ENCODE measurements at places on chromosomes 5 and 9. TPM values are rescaled to one million over a fixed set of nuclear protein-coding genes. Genes with fewer than 3 reads are reported as not detected.

GRCh38 chr5:61416010-61416409 lies 84.0 kb downstream of the ZSWIM6 start:
- DNase-seq, result no peak

GRCh38 chr5:15131909-15132308 lies 260.3 kb upstream of the ANKH start:
- DNase-seq, result no peak

GRCh38 chr5:131795228-131795627 lies 1.6 kb downstream of the FNIP1 start:
- DNase-seq, result no peak

- no peak for DNase-seq
These were observed 24.0 kb downstream of the DCTN4 start for GRCh38 chr5:150734579-150735384.

DNA sequence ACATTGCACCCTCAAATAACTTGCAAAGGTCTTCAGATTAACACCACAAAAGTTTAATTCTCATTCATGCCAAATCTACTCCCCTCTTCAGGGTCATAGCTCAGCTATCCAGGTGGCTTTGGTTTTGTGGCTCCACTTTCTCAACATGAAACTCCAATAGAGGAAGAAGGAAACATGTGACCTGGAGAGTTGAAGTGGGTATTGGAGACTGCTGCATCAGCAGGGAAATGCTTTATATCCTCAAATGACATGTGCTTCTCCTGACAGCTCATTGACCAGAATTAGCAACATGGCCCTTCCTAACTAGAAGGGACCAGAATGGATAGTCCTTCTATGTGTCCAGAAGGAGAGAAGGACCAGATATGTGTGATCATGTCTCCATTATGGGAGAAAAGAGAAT lies 73.6 kb downstream of the TLR4 start:
- no peak for DNase-seq

- no peak for DNase-seq
These were observed 9.6 kb downstream of the CSF2 start for GRCh38 chr5:132083071-132083678.

DNA sequence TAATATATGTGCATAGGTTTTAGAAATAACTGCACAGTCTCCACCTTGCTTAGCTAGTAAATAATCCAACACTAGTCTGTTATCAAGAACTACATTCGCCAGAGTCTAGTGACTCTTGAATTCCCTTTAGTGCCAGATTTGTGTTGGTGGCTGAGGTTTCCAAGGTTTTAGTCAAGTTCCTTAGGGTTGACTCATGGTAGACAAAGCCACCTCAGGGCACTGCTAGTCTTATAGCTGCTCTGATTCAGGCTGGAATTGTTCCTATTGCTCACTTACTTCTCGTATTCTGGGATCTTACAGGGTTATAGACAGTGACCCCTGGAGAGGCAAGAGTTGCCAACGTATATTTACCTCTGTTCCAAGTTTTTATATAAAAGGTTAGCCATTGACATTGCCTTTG lies 1369.8 kb upstream of the CDH9 start:
- DNase-seq, result no peak

DNA sequence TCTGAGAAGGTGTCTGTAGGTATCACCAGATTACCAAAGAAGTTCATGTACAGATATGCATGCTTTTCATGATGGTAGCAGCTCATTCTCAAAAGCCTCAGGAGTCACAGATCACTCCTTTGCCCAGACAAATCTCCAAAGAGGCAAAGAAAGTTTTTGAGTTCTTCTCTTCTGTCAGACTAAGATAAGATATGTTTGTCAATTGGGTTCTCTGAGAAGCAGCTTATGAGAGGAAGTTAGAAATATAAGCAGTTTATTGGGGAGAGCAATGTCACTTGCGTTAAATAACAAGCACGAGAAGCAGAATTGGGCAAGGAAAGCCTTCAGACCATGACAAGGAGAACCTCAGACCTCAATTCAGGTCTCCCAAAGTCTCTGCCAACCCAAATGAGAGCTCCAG lies 219.2 kb upstream of the KLF4 start:
- no peak for DNase-seq

UCK1 gene
- 7.3 TPM for total RNA-seq

NEUROG1 gene
- total RNA-seq, result not detected

LHFPL2 gene
- 146 TPM for total RNA-seq

RIOK2 gene
- 38.8 TPM for total RNA-seq

ANKRD55 gene
- not detected for total RNA-seq

All from urinary bladder (tissue), 4 donors.